Fibroblast of skin of scalp (primary cell): ENCODE measurements at places on chromosomes 11 and 22.

- peak; percentile 73 for DNase-seq
Measured at GRCh38 chr11:72471005-72471898, 36.9 kb upstream of the CLPB start.

DNA sequence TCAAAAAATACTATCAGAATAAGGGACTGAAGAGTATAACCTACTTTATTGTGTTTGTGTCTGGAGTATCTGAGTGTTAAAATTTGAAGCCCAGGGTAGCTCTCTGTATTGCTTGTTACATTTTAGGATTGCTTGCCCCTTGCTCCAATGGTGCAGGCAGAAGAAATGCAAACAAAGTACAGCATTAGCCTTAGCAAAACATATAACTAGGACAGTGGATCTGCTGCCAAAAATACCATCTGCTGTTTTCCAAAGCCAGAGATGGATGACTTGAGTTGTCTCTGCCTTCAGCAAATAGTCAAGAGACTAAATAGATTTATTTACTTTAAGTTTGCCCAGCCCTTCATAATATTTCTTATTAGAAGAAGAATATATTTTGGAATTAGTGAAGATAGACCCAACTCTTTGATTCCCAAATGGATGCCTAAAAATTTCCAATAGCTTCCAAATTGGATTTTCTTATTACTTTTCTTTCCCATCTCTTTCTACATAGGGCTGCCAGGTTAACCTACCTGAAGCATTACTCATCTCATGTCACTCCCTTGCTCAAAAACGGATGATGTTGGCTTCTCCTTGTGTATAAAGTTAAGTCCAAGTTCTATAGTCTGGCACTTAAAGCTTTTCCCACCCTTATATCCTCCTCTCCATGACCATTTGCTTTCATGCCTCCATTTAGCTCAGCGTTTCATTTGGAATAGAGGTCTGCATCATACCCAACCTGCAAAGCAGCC lies 66.3 kb downstream of the LDLRAD3 start:
- DNase-seq = peak; percentile 65

- peak; percentile 18 for DNase-seq
Measured at GRCh38 chr11:27020751-27021150, 19.9 kb upstream of the BBOX1 start.

- no peak for DNase-seq
Measured at GRCh38 chr11:130449310-130449990, 1.0 kb downstream of the ADAMTS15 start.

DNA sequence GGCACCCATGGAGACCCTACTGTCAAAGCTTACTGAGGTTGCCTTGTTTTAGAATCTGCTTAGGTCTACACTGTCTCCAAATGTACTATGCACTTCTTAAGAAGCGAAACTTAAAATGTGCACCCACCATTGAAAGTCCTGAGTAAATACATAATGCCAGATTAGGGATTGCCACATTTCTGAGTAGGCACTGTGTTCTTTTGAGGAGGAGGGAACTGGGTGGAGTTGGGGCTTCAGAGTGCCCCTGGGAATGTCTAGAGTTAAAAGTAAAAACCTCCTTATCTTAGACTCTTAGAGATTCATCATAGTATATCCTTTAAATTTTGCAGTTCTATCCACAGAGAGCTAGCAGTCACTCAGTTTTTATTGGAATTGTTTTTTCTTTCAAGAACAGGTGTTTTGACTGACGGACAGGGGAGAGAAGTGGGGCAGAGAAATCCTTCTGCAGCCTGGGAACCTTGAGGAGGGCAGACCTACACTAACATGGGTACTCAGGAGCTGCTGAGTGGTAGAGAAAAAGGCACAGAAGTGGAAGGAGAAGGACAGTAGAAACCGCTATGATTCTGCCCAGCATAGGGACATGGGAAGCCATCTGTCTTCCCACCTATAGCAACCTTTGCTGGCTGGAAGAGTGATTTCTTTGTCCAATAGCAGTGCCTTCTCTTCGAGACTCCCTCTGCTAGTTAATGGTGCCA lies 33.4 kb upstream of the MICAL2 start:
- peak; percentile 71 for DNase-seq

GRCh38 chr11:86099874-86100273 lies 31.0 kb upstream of the PICALM start:
- peak; percentile 73 for DNase-seq

GRCh38 chr22:42439821-42440674 lies 7.8 kb upstream of the NFAM1 start:
- DNase-seq = peak; percentile 20

GRCh38 chr11:68893282-68893681 lies 10.3 kb downstream of the MRPL21 start:
- no peak for DNase-seq

DNA sequence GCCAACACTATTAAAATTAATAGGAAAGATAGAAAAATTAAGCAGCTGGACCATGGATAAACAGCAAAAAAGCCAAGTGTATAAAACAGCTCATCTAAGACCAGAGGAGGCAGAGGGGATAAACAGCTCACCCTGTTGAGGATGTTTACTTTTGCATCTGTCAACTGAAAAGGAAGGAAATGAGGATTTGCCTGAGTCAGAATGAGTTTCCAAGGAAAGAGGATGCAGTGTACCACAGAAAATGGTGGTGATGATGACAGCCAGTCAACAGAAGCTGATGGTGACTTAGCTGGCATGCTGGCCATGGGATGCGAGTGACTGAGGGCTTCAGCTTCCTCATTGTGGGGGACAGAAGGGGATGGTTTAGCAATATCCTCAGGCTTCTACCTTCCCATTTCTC lies 183.5 kb downstream of the KIRREL3 start:
- DNase-seq = no peak

DNA sequence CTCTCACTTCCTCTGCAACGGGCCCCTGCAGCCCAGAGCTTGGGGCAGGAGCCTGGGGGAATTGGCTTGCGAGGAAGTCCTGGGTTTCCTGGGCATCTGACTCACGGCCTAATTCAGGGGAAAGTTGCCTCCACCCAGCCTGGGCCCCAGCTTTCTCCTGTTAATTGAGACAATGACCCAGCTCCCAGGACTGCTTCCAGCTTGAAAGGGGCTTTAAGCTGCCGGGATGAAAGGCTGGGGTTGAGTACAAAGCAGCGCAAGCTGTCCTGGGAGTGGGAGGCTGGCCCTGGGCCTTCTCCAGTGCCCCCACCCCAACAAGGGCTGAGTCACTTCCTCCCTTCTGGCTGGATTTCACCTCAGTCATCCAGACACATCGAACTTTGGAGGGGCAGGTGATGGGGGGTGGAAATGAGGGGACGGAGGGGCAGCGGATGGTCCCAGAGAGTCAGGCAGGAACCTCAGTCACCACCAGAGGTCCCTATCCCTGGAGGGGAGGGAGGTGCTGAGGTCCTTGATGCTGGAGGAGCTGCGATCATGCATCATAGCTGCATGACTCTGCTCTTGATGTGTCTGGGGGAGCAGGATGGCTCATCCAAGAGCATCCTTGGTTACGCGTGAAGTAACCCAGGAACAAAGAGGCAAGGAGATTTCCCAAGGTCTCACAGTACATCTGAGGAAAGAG lies 30.1 kb upstream of the OAF start:
- peak; percentile 53 for DNase-seq

- DNase-seq = no peak
Measured at GRCh38 chr11:112644410-112645131, 316.6 kb upstream of the NCAM1 start.

GRCh38 chr11:132112846-132113245 lies 742.4 kb downstream of the NTM start:
- no peak for DNase-seq

DNA sequence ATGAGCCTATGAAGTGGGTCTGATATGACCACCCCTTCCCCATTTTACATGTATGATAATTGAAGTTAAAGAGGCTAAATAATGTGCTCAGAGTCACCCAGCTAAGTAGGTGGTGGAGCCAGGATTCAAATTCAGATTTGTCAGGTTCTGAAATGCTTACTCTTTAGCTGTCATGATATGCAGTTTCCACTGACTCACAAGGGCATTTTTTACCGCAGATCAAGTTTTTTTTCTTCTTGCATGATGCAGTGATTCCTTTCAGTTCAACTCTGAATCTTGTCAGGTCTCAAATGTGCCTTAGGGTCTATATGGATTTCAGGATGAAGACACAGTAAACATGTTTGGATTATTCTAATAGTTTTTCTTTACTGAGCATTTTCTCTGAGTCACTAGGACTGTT lies 12.6 kb upstream of the TRIM44 start:
- peak; percentile 37 for DNase-seq

- DNase-seq = no peak
Measured at GRCh38 chr11:84022695-84023094, 736.5 kb upstream of the CCDC90B start.

- DNase-seq = no peak
Measured at GRCh38 chr11:1178201-1178885, 20.6 kb downstream of the MUC5AC start.

DNA sequence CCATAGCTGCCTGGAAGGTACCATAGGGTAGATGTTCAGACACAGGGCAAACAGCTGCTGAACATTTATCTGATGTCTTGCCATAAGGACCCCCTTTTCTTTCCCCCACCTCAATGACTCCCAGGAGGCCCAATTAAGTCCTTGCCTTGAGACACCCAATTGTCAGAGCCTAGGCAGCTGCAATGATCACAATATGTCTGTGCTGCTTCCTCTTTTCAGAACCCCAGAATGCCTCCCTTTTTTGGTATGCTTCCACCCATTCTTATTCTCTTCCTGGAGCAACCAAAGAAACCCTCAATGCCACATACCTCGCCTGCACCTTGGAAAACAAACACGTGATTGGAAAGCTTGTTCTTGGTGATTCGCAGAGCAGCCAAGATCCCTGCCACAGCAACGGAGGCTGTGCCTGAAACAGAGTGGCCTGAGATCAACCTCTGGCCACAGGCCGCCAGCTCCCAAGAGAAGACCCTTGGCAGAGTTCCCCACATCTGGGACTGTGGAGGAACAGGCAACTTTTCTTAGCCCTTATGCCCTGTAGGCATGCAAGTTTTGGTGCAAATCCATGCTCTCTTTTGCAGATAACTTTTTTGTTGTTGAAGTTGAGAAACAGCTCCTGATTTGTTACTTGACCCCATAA lies 75.4 kb downstream of the CCDC81 start:
- no peak for DNase-seq

DNA sequence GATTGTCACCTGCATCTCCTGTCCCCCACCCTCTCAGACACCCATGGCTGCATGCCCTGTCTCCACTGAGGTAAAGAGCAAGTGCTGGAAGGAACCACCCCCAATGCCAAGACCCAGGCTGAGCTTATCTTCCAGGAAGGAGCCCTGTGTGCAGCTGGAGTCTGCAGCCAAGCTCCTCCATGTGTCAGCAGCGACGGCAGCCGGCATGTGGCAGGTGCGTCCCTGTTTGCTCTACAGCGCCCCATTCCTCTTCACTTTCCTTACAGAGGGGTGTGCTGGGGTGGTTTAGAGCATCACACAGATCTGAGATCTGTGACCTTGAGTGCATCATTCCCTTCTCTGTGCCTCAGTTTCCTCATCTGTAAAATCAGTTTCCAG lies 7.7 kb upstream of the MN1 start:
- DNase-seq = no peak

DNA sequence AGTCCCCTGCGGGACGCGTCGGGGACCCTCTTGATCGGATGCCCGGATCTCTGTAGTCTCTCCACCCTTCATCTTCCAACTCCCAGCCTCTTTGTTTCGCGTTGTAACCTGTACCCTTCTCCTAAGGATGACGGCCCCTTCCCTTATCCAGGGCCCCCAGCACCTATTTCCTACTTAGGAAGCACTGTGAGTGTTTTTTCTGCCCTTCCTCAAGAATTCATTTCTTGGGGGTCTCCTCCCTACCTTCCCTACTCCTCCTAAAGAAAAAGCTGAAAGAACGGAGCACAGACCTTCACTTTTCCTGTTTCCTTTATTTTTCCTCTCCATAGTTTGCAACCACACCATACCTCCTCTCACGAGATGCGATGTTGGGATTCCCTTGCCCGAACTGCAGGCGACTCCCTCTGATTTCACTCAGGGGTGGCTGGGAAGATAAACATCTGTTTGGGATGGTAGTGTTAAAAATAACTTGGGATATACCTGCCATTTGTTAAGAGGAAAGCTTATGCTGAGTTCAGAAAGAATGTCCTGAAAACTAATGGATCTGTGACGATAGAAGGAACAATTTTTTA lies 593 bp downstream of the FAM118B start:
- no peak for DNase-seq

DNA sequence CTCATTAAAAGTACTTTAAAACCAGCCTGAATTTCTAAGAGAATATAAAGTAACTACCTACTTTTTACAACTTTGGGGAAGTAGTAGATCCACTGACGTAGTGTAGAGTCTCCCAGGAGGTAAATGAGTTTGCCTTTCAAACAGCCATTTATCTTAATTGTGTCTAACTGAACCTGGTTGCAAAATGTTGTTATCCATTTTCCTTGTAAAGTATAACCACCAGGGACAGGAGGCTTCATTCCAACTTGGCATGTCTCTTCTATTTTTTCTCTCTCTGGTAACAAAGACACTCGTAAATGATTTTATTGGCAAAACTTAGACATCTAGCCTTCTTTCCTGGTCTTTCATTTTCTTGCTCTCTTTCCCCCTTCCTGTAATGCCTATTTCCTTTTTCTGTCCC lies 36.9 kb downstream of the NXPE1 start:
- no peak for DNase-seq

- no peak for DNase-seq
Measured at GRCh38 chr11:120925944-120926343, 98.0 kb upstream of the TBCEL start.

DNA sequence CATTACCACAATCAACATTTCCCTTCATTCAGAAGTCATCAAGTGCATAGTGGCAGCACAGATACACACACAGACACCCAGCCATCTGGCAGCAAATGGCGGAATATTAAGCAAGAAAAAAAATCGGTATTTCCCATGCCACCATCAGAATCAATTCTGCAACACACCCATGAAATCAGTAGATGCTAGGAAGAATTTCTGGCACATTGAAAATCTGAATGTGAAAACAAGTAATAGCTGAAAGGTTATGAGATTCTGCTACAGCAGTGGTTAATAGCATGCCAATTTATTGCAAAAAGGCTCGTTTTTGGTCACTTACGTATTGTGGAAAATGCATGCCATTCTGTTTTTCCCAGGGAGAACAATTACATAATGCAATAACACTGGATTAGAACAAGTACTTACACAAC lies 91.1 kb downstream of the PICALM start:
- no peak for DNase-seq

GRCh38 chr11:134668796-134669195 lies 256.8 kb upstream of the B3GAT1 start:
- no peak for DNase-seq

GRCh38 chr22:24410110-24410856 lies 17.1 kb upstream of the ADORA2A start:
- peak; percentile 46 for DNase-seq

GRCh38 chr11:46353698-46354097 lies 6.4 kb downstream of the DGKZ start:
- DNase-seq = no peak

DNA sequence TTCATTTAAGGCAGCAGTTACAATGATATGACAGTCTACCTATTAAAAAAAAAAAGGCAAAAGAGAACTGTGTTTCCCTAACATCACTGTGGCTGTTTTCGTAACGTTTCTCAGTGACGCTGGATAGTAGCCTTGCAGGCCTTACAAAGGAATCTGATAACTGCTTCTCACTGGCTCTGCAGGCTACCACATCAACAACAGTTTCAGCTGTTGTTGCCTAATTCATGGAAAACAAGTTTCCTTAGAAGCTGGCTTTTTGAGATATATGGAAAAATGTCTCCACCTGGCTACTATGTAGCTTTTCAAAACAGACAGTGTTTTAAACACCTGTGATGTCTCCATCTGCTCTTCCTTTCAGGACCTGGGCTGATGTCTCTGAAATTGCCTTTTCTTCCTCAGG lies 3.8 kb downstream of the OR51V1 start:
- DNase-seq = no peak

GRCh38 chr11:115922876-115923275 lies 418.7 kb upstream of the CADM1 start:
- DNase-seq = no peak

- DNase-seq = peak; percentile 94
Measured at GRCh38 chr22:24474221-24474620, 20.9 kb upstream of the UPB1 start.
